ENCODE measurements at places on chromosomes 12 and 14.

GRCh38 chr14:56333359-56334292 lies 215.4 kb downstream of the PELI2 start:
- no peak for DNase-seq

- DNase-seq = no peak
Observed at GRCh38 chr12:93521225-93522080, 51.0 kb upstream of the SOCS2 start.

- DNase-seq = no peak
Observed at GRCh38 chr12:71877335-71878121, 38.0 kb downstream of the TBC1D15 start.

- no peak for DNase-seq
Observed at GRCh38 chr14:56193347-56193746, 75.1 kb downstream of the PELI2 start.

DNA sequence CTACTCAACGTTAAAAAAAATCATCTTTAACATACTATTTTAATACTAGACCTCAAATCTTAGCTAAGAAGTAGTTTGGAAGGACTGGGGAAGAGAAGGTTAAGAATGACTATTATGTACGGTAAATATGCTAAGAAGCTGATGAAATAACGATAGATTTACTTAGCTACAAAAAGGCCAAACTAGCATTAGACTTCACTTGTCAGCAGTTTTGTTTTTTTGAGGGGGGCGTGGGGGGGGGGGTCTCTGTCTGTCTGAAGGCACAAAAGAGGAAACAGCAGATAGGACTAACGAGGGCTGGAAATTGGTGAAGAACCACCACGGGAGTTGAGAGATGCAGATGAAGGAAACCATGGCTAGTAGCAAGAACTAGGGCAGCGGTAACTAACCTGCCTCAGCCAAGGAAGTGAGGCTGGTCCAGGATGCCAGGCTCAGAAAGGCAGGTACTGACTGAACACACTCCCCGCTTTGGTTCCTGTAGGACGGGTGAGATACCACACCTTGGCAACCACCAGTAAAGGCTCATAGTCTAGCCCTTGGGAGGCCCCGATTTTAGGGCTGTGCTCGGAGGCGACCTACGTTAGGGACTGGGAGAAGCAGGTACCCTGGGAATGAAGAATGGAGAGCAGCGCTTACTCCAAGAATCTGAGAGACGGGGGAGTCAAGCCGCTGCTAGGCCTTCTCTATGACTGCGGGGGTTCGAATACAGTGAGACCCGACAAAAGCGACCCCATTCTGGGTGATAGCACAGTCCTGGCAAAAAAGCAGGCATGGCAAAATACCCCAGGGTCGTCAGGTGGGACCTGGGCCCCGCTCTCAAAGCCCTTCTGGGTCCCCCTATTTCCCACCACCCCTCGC lies 675 bp downstream of the NEDD8 start:
- peak; percentile 23 for DNase-seq

- no peak for DNase-seq
Observed at GRCh38 chr12:48882315-48882687, 16.6 kb upstream of the RND1 start.

GRCh38 chr14:67557118-67557517 lies 24.0 kb downstream of the PLEKHH1 start:
- DNase-seq = no peak

DNA sequence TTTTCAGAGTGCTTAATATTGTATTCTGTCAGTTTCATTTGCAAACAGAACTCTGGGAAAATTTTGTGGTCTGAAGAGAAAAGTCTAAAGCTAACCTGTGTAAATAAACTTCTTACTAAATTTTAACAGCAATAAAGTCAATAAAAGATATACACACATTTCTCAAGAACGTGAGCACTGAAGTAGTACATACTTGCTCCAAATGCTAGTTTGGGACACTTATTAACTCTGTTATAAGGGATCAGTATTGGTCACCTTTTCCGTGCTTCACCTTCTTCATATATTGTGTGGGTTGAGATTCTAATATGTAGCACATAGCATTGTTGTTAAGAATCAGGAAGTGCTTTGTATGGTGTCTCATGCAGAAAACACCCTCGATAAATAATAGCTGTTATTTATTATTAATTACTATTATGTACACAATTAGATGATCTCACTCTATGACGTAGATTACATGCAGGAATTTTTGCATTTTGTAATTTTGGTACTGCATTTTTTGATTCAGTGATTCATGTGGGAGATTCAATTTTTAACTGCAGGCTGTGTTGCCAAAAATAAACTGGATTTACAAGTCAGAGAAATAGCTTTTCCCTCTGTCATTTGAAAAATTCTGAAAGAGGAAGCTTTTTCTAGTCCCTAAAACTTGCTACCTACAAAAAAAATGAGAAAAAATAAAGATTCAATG lies 300.9 kb downstream of the ACSS3 start:
- DNase-seq = no peak

GRCh38 chr12:130460611-130461446 lies 123.1 kb downstream of the PIWIL1 start:
- DNase-seq = no peak

DNA sequence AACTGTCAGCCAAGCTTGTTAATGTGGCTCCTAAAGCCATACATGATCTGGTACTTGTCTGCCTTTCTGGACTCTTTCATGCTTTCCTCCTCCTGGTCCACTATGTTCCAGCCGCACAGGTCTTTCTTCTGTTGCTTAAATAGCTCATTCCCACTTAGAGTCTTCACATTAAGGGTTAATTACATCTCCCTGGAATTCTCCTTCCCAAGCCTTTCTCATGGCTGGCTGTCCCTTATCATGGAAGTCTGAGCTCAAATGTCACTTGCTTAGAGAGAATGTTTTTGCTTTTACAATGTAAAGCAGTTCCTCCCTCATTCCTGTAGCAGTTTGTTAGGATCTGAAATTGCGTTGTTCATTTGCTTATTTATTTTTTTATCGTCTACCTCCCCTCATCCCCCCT lies 199.6 kb downstream of the TRHDE start:
- no peak for DNase-seq

- DNase-seq = no peak
Observed at GRCh38 chr14:42855085-42855484, 1248.4 kb downstream of the LRFN5 start.

GRCh38 chr12:46184798-46185595 lies 83.8 kb downstream of the SLC38A1 start:
- DNase-seq = no peak

DNA sequence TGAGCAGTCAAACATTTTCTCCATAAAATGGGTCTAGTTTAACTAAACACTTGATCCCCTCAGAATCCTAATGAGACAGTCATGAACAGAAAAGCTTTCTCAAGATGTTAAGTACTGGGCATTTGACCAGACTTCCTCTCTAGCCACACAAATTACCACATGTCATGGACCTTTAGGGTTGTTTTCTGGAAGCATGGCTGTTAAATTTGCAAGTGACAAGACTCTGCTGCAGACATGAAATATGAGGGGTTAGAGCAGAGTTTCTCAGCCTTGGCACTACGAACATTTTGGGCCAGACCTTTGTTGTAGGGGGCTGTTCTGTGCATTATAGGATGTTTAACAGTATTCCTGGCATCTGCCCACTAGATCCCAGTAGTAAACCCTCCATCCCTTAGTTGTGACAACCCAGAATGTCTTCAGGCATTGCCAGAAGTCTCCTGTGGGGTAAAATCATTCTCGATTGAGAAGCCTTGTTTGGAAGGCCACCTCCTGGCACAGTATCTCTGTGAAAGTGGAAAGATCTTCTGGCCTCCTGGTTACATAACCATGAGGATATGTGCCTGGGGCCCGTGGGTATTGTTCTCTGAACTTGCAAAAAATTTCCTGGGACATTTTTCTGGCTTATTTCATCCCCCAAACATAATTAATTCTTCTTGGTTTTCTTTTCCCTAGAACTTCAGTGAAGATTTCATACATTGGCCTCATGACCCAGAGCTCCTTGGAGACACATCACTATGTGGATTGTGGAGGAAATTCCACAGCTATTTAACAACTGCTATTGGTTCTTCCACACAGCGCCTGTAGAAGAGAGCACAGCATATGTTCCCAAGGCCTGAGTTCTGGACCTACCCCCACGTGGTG lies 4.3 kb downstream of the TMEM106C start:
- no peak for DNase-seq
